ENCODE measurements at places on chromosomes 16 and 17.

DNA sequence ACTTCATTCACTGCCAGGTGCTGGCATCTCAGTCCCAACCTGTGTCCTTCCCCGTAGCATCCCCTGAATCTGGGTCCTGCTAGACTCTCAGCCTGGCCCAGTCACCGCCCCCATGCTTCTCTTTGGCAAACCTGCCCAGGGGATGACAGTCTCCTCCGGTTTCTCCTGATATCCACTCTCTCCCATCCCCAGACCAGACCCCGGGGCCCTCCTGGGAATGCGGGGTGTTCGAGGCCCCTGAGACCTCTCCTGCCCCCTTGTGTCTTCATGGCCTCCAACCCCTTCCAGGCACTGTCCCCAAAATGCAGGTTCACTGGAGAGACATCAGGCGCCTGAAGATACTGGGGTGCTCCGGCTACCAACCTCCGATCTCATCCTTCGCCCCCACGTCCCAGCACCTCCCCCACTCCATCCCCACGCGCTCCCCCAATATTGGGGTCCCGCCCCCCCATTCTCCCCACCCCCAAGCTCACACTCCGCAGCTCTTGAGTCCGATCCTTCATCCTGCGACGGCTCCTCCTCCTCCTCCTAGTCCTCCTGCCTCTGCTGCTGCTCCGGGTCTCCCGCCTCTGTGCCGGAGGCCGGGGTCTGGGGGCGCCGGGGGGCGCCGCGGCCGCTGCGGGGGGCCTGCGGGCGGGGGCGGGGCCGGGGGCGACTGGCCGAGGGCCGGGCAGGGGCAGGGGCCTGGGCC lies 399 bp downstream of the STX1B start:
- no peak for DNase-seq

- no peak for DNase-seq
Measured at GRCh38 chr17:75490173-75490743, 25.1 kb downstream of the CASKIN2 start.

DNA sequence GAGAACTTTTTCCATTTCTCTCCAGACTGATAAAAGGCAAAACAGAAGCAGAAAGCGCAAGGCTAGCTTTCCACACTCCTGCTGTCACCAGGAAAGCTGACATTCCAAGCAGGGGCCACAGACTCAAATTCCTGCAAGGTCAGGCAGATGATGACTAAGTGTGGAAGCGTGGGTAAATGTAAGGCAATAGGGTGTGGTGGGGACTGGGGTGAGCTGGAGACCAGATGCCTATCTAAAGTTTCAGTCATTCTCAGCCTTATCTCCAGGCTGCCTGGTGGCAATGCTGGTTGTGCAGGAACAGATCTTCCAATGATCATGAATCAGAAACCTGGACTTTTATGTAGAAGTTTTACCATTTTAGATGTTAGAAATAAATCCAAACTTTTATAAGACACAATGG lies 224.1 kb downstream of the GSG1L start:
- no peak for DNase-seq

DNA sequence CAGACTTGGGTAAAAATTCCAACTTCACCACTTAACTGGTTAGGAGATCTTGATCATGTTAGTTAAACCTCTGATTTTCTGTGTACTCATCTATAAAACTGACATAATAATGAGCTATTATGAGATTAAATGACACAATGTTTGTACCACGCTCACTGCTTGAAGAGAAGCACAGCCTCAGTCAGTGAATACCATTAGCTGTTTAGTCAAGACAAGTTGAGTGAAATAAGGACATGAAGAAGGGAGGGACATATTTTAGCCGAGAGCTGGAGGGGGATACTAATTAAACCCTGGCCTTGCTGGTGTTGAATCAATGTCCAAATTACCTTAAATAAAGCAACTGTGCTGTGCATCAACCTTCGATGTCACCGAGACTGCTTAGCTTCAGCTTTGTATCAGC lies 105.1 kb upstream of the TOX3 start:
- DNase-seq: no peak

- DNase-seq: no peak
Measured at GRCh38 chr17:61822326-61823285, 40.7 kb downstream of the BRIP1 start.

DNA sequence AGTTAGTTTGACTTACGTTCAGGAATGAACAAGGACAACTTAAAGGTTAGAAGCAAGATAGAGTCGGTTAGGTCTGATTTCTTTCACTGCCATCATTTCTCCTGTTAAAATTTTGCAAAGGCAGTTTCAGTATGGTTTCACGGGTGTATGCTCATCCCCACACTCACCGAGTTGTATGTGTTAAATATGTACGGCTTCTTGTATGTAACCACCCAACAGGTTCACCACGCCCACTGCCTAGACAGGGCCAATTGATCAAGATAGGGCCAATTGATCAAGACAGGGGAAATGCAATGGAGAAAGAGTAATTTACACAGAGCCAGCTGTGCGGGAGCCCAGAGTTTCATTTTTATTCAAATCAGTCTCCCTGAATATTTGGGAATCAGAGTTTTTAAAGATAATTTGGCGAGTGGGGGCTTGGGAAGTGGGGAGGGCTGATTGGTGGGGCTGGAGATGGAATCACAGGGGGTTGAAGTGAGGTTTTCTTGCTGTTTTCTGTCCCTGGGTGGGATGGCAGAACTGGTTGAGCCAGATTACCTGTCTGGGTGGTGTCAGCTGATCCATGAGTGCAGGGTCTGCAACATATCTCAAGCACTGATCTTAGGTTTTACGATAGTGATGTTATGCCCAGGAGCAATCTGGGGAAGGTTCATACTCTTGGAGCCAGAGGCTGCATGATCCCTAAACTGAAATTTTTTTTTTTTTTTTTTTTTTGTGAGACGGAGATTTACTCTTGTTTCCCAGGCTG lies 62.4 kb upstream of the PLCG2 start:
- no peak for DNase-seq

DNA sequence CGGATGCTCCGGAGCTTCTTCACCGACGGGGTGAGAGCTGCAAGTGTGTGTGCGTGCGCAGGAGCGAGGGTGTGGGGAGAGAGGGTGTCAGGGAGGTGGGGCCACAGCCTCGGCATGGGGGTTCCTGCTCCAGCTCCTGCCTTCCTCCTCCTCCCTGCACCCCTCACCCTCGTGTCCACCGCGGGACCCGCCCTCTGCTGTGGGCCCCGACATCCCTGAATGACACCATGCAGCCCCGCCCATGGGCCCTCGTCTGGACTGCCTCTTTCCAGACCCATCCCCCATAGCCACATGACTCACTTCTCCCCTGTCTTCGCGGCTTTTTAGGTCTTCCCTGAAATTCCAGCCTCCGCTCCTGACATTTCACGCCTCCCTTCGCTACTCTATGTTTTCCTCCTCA lies 41.6 kb downstream of the ARHGAP23 start:
- DNase-seq: no peak

GRCh38 chr16:65660390-65660789 lies 538.5 kb upstream of the CDH11 start:
- no peak for DNase-seq

- DNase-seq: no peak
Measured at GRCh38 chr17:5854871-5855554, 215.2 kb upstream of the WSCD1 start.

GRCh38 chr17:28240688-28241340 lies 78.2 kb upstream of the TMEM97 start:
- no peak for DNase-seq

- DNase-seq: no peak
Measured at GRCh38 chr17:78933959-78934568, 8.9 kb upstream of the TIMP2 start.

DNA sequence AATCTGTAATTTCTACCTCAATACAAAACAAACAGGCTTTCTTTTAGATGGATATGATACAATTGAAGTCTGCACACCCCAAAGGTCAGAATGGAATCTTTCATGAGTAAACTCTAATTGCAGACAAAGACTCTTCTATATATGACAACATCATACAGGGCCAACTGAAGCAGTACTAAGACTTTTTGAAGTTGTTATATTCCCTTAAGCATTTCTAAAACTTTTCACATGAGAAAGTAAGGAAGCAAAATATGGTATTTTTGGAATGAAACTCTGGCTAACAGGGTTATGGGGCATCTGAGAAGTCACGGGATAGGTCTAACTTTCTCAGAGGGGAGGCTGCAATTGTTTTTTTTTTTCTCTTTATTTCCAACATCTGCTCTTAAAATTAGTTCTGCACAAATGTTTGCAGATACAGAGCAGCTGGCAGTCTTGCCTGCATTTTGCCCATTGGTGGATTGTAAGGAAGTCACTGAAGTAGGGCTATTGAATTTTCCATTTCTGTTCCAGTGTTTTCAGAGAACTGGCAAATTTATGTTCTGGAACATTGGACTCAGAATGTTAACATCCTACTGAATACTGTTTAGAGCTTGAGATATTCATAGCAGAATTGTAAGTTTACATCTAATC lies 59.1 kb downstream of the SSH2 start:
- DNase-seq: no peak

DNA sequence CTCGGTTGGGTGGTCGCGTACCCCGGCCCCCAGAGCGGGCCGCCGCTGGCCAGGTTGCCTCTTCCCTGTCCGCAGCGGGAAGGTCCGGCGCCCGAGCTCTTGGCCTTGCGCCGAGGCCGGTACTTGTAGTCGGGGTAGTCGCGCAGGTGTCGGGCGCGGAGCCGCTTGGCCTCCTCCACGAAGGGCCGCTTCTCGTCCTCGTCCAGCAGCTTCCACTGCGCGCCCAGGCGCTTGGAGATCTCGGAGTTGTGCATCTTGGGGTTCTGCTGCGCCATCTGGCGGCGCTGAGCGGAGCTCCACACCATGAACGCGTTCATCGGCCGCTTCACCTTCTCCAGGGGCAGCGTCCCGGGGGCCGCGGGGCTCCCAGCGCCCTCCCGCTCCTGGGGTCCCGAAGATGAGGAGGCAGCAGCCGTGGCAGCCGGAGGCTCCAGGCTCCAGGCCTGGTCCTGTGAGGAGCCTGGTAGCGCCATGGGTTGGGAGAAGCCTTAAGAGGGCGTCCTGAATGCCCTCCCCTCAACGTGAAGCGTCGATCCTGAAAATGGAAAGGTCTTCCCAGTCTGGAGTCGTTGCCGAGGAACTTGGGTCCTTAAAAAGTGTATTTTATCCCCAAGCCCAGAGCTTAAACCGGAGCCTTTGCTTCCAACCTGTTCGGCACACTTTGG lies 558 bp downstream of the SOX15 start:
- DNase-seq: no peak

DNA sequence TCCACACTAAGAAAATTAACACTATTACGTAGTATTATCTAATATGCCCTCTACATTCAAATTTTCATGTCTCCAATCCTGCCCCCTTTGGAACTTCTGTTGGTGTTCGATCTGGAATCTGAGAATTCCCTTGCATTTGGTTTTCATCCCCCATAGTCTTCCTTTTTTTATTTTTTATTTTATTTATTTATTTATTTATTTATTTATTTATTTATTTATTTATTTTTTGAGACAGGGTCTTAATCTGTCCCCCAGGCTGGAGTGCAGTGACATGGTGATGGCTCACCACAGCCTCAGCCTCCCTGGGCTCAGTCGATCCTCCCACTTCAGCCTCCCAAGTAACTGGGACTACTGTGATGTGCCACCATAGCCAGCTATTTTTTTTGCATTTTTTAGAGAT lies 589.3 kb downstream of the MAF start:
- no peak for DNase-seq

DNA sequence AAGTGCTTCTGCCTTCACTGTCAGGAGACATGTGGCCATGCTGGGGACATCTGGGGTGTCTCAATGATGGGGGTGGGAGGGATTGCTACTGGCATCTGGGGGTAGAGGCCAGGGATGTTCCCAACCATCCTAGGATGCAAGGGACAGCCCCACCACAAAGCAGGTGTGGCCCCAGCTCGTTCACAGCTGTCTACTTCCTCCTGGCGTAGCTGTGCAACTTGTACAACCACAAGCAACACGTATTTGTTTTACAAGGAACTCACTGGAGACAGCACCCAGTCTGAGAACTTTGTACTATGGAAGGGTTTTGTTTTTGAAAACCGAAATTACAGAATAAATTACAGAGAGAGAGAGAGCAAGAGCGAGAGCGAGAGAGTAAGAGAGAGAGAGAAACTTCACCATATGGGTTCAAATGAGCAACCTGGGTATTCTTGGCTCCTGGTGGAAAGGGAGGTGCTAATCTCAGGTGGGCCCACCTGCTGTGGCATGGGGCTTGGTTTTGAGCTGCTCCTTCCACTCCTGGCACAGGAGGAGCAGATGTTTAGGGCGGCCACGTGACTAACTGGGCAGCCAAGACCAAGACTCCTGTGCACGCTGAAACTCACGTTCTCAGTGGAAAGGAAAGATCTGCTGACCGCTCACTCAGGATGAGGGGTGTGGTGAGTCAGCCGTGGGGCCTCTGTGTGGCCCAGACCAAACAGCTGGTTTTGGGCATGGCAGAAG lies 17.5 kb upstream of the TNFRSF13B start:
- DNase-seq: no peak

- no peak for DNase-seq
Measured at GRCh38 chr17:42305543-42306384, 17.5 kb downstream of the STAT5A start.

DNA sequence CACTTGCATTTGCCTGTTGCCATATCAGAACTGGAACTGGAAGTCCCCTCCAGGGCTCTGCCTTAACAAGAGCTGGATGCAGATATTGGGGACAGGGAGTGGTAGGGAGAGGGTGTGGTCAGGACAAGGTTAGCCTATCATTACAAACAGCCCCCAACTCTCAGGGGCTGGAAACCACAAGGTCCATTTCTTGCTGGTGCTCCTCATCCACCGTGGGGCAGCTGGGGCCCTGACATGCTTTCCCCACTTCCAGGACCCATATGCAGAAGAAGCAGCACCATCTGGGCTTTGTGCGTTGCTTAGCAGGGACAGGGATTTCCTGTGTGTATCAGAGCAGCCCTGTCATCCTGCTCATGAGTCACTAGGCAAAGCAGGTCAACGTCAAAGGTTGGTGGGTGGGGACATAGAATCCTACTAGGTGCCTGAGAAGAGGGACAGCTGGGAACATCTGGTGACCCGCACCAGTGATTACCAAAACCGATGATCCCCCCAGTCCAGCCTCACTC lies 26.9 kb downstream of the RGS9 start:
- no peak for DNase-seq

GRCh38 chr17:4318596-4318995 lies 47.9 kb downstream of the UBE2G1 start:
- DNase-seq: no peak

GRCh38 chr17:19338031-19338990 lies 24.2 kb downstream of the B9D1 start:
- peak; percentile 57 for DNase-seq

GRCh38 chr16:88121886-88122580 lies 170.8 kb downstream of the BANP start:
- no peak for DNase-seq

DNA sequence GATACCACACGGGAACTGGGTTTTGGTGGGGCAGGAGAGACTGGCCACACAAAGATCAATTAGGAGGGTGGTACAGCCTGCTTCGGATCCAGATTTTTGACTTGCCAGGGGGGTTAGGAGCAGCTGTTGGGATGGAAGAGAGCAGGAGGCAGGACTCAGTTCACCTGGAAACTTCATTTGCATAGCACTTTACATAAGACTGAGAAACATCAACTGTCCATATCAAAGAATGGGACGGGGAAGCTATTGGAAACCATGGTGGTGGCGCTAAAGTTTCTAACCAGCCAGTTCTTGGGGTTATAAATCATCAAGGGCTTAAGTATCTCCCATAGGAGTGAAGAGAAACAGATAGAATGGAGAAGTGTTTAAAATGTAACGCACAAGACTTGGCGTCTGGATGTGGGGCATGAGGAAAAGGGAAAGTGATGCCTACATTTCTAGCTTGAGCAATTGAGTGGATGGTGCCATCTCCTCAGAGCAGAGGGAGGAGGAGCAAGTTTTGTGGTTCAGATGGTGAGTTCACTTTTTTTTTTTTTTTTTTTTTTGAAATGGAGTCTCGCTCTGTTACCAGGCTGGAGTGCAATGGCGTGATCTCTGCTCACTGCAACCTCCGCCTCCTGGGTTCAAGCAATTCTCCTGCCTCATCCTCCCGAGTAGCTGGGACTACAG lies 6.4 kb upstream of the SRCAP start:
- DNase-seq: no peak
